ENCODE measurements at places on chromosomes 2 and 18. TPM values are rescaled to one million over a fixed set of nuclear protein-coding genes. Genes with fewer than 3 reads are reported as not detected.
A peak's percentile ranks its signal among the peaks of the same experiment; 100 is the strongest.

GRCh38 chr18:34544930-34545329, 165.2 kb upstream of the DTNA start:
- no peak for DNase-seq

The ALK gene
- 0.13 TPM for total RNA-seq

DNA sequence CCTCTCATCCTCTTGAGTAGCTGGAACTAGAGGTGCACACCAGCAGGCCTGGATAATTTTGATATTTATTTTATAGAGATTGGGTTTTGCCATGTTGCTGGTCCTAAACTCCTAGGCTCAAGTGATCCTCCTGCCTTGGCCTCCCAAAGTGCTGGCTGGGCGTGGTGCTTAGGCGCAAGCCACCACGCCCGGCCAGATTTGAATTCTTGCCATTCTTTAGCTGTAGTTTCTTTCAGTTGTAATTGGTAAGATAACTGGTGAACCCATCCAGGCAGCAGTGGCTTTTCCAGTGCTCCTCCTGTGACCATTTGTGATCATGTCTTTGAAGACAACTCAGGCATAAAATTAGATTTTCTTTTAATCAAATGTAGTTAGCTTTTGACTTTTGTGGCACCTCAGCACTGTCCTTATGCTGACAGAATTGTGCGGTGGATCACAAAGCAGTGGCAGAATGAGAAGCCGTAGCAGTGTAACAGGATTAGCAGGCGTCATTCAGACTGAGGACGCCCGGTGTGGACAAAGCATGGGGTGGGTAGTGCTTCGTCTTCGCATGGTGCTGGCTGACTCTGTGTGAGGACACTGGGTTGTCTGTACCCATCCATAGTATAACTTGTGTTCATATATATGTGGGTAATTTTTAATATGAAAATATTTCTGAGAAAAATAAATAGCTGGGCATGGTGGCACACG, 30.0 kb upstream of the TOGARAM2 start:
- no peak for DNase-seq

GRCh38 chr18:23178661-23179081, 43.4 kb downstream of the CABLES1 start:
- no peak for DNase-seq

DNA sequence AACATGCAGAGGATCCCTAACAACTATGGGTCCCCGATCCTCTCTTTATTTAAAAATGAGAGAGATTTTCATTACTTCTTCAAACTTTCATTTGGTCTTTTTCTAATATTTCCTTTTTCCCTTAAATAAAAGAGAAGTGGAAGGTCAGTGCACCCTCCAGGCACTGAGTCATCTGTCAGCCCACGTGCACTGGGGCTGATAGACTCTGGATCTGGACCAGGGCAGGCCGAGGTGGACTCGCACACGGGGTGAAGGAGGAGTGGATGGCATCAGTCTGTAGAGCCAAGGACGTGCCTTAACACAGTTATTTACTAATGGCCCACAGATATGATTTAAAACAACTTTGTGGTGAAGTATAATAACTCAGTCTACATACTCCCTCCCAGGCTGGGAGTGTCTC, 214.4 kb upstream of the TMEM200C start:
- no peak for DNase-seq

DNA sequence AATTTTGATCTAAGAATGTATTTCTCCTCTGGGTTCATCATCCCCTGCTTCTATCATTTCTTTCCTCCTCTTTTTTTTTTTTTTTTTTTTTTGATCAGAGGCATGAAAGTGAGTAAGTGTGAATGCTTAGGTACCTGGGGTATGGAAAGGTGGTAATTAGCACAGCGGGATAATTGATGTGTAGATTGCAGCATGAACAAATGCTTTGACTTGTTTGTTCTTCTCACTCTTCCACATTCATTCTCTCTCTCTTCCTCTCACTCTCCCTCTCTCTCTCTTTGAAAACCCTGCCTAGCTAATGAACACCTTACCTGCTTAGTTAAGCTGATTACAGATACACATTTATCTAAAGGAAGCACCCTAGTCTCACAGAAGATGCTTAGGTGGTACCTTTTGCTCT, 74.7 kb downstream of the ZEB2 start:
- no peak for DNase-seq

DNA sequence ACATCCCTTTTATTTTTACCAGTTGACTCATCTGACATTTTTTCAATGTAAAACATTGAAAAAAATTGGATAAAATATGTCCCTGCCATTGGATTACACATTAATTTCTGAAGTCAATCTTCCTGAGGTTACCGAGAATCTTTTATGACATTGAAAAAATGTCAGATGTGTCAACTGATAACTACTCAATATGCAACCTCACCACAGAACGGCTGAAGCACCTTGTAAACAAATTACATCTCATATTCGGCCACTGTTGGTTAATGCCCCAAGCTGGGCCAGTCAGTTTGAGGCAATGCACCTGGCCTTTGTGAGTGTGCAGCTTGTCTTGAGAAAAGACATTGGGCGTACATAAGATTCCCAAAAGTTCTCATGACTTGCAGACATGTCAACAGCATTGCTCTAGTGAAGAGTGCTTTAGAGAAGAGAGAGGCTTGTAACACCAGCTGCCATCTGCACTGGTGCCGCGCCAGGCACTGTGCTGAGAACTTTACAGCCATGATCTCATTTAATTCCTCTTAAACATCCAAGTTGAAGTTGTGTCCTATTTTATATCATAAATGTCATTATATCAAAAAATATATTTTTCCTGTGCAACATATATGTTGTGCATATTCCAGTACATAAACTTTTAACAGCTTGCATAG, 112.7 kb upstream of the SLC35G4 start:
- no peak for DNase-seq

The THUMPD2 gene
- total RNA-seq = 14.1 TPM

The CYTIP gene
- 24.0 TPM for total RNA-seq

The IL1RL1 gene
- total RNA-seq = 32.3 TPM

The ANKRD30BL gene
- not detected for total RNA-seq

The TFPI gene
- total RNA-seq = 266 TPM

DNA sequence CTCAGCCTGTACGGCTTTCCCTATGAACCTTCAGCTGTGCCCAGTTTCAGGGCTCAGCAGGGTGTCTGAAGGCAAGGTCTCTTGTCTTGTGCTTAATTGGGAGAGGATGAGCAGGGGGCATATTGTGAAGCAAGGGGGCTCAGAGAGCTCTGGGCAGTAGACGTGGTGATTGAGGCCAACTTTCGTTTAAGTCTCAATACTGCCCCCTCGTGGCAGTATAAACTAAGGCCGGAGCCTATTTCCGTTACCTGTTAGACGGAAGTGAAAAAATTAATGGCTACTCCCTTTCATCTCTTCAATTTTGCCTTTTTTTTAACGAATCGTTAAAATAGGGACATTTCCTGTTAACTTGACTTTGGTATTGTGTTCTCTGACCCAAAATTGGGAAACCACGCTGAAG, 193.4 kb downstream of the TDRD15 start:
- peak; percentile 52 for DNase-seq

DNA sequence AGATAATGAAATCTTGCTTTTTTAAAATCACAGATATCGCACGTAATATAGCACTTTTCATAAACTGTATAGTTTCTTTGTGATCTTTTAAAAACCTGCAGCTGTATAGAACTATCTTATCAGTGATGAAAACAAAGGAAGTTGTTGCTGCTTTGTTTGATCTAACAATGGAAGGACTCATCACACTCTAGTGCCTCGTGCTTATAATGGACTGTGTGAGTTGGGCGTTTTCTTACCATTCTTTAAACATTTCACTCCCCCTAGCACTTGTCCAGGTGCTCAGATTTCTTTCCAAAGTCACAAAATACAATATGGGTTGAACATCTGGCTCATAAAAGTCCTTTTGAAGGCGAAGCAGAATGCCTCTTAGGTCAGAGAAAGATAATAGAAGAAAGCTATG, 94.8 kb upstream of the SPATS2L start:
- DNase-seq = no peak

DNA sequence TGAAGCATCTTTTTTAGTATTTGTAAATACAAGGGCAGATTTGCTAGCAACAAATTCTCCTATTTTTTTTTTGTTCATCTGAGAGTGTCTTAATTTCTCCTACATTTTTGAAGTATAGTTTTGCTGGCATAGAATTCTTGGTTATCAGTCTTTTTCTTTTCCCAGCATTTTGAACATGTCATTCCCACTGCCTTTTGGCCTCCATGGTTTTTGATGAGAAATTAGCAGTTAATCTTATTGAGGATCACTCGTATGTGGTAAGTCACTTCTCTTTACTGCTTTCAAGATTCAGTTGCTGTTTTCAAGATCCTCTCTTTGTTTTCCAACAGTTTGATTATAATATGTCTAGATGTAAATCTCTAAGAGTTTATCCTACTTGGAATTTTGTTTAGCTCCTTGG, 16.9 kb upstream of the RNF149 start:
- DNase-seq = no peak

The COLEC11 gene
- total RNA-seq = 7.6 TPM

DNA sequence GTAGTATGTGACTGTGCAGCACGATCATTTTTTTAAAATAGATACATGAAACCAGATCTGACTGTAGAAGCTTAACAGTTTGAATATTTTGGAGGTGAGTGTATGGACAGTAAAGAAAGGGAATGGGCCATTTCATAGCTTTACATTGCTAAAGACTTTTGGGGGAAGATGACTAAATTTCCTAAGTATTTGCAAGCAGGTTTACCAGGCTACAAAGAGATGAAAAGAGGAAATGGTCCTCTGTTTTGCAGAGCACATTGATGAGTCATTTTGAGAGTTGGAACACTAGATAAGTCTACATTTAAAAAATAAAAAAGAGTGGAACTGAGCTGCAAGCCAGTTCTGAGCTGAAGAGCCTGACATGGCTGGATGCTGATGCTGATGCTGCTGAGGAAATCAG, 115.7 kb upstream of the LRATD1 start:
- DNase-seq = no peak

DNA sequence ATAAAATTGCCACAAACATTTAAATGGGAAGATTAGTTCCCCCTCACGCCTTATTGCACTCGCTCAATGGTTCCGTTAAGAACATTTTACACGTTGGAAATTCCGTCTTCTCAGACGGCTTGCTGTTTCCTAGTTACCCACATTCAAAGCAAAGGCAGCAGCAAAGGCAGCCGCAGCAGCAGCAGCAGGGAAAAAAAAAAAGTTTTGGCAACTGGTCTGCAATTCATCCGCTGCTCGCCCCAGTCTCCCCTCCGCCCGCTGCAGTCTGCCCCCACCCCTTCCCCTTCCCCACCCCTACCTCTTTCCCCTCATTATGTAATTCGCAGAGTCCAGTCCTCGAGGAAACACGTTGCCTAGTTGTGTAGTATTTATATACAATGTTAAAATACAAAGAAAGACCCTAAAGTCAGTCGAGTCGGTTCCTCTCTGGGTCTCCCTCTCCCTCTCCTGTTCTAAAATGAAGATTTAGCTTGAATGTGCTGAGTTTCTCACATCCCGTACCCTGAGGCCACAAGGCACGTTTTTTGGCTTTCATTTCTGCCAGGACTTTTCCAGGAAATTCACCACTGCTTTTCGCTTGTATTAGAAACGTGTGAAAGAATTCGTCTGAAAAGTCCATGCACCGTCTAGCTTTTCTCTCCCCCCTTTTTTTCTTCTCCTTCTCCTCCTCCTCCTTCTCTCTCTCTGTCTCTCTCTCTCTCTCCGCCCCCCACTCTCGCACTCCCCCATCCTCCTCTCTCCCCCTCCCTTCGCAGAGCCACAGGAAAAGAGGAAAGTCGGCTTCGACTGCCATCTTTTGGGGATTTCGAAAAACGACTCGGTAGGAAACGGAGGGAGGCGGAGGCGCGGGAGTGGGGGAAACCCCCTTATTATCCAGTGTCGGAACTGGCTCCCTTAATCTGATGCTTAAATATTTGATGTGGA, 140.0 kb downstream of the MEIS1 start:
- DNase-seq = peak; percentile 90

DNA sequence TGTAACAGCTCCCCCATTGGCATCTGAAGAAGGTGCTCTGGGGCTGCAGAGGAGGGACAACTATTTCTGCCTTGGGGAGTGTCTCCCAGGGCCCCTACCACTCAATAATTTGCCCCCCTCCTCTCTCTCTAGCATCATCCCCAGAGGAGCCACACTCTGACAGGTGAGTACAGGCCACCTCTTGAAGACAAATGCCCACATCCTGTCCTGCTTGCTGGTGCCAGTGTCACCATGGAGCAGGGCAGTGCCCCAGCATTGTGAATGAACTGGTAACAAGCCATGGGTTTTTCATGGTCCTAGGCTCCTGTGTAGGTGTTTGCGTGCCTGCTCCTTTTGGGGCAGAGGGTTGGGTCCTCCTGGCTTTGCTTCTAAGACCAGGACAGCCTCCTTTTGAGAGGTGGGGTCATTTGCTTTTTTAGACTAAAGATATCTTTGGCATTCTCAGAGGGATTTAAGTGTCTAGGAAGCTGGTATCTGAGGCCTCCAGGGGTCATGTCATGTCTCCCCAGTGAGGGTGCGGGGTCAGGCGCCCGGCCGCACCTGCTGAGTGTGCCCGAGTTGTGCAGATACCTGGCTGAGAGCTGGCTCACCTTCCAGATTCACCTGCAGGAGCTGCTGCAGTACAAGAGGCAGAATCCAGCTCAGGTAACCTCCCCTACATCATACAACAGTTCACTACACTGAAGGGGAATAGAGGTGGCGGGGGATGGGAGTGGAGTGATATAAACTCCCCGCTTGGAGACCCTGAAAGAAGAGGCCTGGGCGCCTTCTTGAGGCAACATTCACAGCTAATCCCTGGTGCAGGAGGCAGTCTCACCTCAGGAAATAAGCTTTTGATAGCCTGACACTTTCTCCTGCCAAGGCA, 1.8 kb downstream of the RETREG2 start:
- DNase-seq = no peak

The MZT2A gene
- 65.3 TPM for total RNA-seq

GRCh38 chr2:226185616-226186211, 613.9 kb downstream of the IRS1 start:
- DNase-seq = no peak

DNA sequence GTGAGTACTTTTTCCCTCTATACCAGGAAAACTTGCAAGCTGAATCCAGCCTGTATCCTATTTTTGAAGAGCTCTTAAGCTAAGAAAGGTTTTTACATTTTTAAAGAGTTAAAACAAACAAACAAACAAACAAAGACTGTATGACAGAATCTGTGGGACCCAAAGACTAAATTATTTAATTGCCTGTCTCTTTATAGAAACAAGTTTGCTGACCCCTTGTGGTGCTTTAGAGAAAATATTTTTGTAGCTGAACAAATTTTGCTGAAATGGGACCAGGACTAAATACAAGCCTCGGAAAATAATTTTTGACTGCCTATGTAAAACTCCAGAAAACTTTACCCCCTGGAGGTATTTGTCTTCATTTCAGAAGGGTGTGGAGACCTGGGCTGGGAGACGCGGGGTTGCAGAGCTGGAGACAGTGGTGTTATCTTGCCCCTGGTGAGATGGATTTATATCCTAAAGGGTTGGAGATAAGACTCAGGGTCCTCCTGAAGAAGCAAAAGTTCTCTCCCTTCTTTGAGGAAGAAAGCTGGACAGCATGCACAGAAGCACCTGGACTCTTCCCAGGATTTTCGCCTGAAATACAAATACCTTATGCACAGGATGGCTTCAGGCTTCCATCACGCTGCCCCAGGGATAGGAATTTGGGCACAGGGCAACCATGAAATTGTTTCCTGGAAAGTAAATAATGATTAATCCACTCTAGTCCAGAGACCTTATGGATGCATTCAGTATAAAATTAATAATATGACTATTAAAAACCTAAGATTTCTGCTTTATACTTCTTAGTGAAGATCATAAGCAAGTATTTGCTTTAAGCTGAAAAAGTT, 54.3 kb downstream of the TMX3 start:
- DNase-seq = peak; percentile 51

The AP1S3 gene
- 85.3 TPM for total RNA-seq
